ENCODE measurements at places on chromosomes 1 and 21.

GRCh38 chr1:207499573-207499972, 3.6 kb downstream of the CR1 start:
- DNase-seq = peak; percentile 50
- H3K4me1 ChIP-seq = peaks cover 18% of the 10 kb centered on the region
- H3K27ac ChIP-seq = peak overlapping the region; percentile 0
- no peaks in the 10 kb centered on the region for H3K36me3 ChIP-seq

GRCh38 chr1:1869469-1869868, 21.4 kb downstream of the GNB1 start:
- H3K27me3 ChIP-seq = no peaks in the 10 kb centered on the region
- H3K36me3 ChIP-seq = peaks cover 53% of the 10 kb centered on the region
- H3K4me1 ChIP-seq = peaks cover 47% of the 10 kb centered on the region
- H3K27ac ChIP-seq = peak overlapping the region; percentile 21

- peaks cover 48% of the 10 kb centered on the region for H3K4me1 ChIP-seq
- DNase-seq = no peak
- H3K27ac ChIP-seq = peak overlapping the region; percentile 22
- H3K27me3 ChIP-seq = no peaks in the 10 kb centered on the region
Observed at GRCh38 chr1:100364697-100365096, 12.4 kb downstream of the CDC14A start.

- H3K27ac ChIP-seq = no peak overlapping the region
- no peak for DNase-seq
Observed at GRCh38 chr1:2480986-2481364, 4.9 kb downstream of the PLCH2 start.

DNA sequence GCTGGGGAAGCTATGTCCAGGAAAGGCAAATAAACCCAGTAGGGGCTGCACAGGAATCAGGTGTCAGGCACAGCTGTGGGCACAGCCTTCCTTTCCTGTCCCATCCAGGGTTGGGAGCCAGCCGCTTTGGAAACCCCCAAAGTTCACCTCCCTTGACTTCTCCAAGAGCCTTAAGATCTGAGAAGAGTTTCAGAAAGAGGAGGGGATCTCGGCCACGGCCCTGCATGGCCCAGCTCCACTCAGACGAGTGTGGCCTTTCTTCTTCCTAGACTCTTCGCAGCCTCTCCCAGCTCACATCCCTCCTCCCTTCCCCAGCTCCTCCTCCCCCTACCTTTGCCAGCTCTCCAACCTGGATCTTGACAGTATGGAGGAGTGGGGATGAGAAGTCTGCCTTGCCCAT, 36.7 kb downstream of the RHBG start:
- H3K4me1 ChIP-seq = peaks cover 2% of the 10 kb centered on the region
- H3K4me3 ChIP-seq = no peak overlapping the region
- H3K27ac ChIP-seq = no peak overlapping the region
- H3K36me3 ChIP-seq = no peaks in the 10 kb centered on the region

DNA sequence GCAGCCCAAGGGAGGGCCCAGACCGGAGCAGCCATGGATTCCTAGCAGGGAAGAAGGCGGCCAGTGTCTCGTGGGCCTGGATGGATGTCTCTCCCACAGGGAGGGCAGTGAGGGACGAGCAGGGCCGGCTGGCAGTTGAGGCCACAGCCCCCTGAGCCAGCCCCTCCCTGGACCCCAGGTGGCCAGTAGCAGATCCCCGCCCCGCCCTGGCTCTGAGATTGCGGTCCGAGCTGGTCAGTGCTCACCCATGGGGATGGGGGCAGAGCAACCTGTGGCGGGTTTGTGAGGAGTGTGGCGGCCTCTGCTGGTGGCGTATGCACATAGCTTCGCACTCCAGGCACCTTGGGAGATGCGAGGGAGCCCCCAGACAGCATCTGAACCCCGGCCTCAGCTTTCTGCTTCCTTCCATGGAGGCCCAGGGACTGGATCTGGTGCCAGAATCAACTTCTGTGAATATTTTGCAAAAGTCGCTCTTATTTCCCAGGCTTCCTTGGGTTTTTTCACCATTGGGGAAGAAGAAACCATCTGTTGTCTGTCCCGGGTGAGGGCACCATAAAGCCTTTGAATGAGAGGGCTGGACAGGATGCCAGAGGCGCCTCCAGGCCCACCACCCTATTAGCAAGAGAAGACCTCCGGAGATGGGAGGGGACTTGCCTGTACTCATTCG, 8.4 kb upstream of the KCNN3 start:
- peaks cover 5% of the 10 kb centered on the region for H3K4me1 ChIP-seq
- H3K27ac ChIP-seq = no peak overlapping the region
- no peaks in the 10 kb centered on the region for H3K36me3 ChIP-seq
- H3K4me3 ChIP-seq = no peak overlapping the region
- DNase-seq = peak; percentile 71
- no peaks in the 10 kb centered on the region for H3K27me3 ChIP-seq

DNA sequence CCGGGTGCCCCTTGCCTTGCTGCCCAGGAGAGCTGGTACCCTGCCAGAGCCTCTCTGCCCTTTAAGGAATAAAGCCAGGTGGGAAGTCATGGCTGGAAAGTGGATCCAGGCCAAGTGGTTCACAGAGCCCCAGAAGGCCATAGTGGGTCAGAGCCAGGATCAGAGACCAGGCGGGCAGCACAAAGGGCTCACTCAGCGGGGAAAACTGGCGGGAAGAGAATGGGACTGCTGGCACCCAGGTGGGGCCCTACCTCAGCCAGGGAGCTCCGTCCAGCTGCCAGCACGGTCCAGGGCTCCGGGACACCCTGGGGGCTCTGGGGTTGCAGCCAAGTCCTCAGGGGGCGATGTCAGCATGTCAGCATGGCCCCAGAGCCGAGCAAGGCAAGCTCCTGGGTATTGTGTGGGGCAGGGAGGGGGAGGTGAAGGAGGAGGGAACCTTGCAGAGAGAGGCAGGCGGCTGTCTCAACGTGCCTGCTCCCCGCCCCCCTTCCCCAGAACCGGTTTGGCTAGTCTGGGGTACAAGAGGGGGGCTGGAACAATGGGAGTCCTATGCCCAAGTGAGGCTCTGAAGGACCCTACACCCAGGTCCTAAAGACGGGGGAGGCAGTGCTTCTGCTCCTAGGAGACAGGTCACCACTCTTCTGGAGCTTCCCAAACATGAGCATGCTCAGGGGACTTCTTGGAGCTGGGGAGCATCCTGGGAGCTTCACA, at the start of gene ARHGEF19:
Gene ARHGEF19, minus strand, starts transcription at position 402 of the 711 bp plus-strand sequence. CDS start 3,598 bp downstream, outside the sequence.
- H3K36me3 ChIP-seq = no peaks in the 10 kb centered on the region
- H3K4me1 ChIP-seq = peaks cover 8% of the 10 kb centered on the region
- no peak within 1 kb of the TSS for H3K4me3 ChIP-seq

DNA sequence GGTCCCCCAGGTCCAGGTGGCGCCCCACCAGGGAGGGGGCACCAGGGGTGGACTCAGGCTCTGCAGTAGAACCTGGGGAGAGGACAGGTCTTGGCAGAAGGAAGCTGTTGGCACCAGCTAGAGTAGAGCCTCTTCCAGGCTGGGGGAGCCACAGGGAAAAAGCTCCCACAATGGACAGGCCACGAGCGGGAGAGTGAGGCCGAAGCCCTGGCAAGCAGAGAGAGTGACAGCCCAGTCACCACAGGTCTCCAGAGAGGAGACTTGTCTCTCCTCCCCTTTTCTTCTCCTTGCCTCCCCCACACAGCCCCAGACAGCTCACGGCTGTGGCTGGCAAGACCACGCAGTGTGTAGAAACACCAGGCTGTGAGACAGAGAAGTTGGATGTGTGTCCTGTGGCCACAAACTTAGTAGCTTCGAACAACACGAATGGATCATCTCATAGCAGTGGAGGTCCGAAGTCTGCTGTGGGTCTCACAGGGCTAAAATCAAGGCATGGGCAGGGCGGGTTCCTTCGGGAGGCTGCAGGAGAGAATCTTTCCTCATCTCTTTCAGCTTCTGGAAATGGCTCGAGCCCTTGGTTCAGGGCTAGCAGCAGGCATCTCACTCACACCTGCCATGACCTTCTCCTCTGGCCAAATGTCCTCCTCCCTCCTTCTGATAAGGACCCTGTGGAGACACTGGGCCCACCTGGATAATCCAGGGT, 3.3 kb downstream of the KRTAP12-4 start:
- no peak overlapping the region for H3K27ac ChIP-seq
- peaks cover 18% of the 10 kb centered on the region for H3K4me1 ChIP-seq
- H3K27me3 ChIP-seq = no peaks in the 10 kb centered on the region
- no peak overlapping the region for H3K4me3 ChIP-seq

DNA sequence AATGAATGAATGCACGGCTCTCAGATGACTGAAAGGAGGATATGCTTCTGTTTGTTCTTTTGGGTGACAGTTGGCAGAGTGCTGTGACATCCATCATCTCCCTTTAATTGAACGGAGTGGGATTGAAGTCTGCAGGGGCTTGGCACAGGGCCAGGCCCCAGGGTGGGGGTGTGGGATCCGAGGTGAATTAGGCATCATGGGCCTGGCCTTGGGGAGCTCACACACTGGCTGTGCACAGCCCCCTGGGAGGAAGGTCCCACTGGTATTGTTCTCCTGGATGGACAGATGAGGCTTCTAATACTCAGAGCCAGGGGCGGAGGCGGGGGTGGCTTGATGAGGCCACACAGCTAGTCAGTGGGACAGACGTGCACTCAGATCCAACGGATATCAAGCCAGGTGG, 19.3 kb downstream of the EPHB2 start:
- no peaks in the 10 kb centered on the region for H3K36me3 ChIP-seq
- no peak overlapping the region for H3K4me3 ChIP-seq
- H3K4me1 ChIP-seq = no peaks in the 10 kb centered on the region
- no peak overlapping the region for H3K27ac ChIP-seq

- no peak overlapping the region for H3K4me3 ChIP-seq
- H3K27me3 ChIP-seq = no peaks in the 10 kb centered on the region
- DNase-seq = no peak
- no peaks in the 10 kb centered on the region for H3K4me1 ChIP-seq
- no peak overlapping the region for H3K27ac ChIP-seq
Observed at GRCh38 chr1:27058966-27059669, 46.5 kb upstream of the TENT5B start.

DNA sequence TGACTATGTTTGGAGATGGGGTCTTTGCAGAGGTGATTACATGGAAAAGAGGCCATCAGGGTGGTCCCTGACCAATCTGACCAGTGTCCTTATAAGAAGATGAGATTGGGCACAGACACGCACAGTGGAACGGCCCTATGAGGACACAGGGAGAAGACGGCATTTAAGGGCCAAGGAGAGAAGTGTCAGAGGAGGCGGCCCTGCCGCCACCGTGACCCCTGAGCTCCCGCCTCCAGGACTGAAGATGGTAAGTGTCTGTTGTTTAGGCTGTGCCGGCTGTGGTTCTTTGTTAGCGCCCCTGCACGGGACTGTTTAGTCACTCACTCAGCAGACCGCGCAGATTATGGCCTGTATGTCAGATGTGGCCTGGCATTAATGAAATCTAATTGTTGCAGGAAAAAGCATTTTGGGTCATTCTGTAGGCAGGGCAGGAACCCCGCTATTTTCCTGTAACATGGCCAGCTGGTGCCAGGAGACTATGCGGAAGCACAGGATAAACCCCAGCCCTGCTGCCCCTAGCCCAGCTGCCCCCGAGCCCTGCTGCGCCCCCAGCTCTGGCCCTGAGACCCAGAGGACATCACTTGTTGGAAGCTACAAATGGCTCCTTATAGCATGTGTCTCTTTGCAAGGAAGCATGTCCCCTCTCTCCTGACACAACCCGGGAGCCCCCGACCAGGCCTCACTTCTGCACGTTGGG, 53.7 kb upstream of the RIPK4 start:
- H3K27ac ChIP-seq = no peak overlapping the region
- H3K4me1 ChIP-seq = peaks cover 2% of the 10 kb centered on the region
- H3K36me3 ChIP-seq = peaks cover 6% of the 10 kb centered on the region
- no peak for DNase-seq
- H3K27me3 ChIP-seq = no peaks in the 10 kb centered on the region
